ENCODE measurements at places on chromosomes 7 and 10. TPM values are rescaled to one million over a fixed set of nuclear protein-coding genes. Genes with fewer than 3 reads are reported as not detected.
A peak's percentile ranks its signal among the peaks of the same experiment; 100 is the strongest.

KNDC1 gene
- 0.28 TPM for total RNA-seq

EFCAB10 gene
- total RNA-seq: not detected

AGFG2 gene
- 35.5 TPM for total RNA-seq

CCM2 gene
- 109 TPM for total RNA-seq

GRCh38 chr10:72123616-72124015, 35.3 kb upstream of the SPOCK2 start:
- no peak overlapping the region for H3K27ac ChIP-seq
- no peaks in the 10 kb centered on the region for H3K27me3 ChIP-seq
- no peak overlapping the region for H3K4me3 ChIP-seq

DNA sequence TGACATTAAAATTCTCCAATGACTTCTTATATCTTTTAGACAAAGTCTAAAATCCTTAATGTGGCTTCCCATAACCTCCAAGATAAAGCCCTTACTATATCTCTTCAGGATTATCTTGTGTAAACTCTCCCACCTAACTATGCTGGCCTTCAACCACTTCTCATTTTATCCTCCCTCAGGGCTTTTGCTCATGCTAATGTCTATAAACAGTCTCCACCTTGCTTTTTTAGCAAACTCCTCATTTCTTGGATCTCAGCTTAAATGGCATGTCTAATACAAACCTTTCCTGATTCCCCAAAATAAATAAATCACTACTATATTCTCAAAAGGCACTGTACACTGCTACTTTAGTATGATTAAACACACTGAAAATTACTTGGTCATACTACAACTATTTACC, 181.2 kb downstream of the LRRN3 start:
- no peak for DNase-seq
- no peaks in the 10 kb centered on the region for H3K27me3 ChIP-seq
- peaks cover 8% of the 10 kb centered on the region for H3K36me3 ChIP-seq
- no peaks in the 10 kb centered on the region for H3K4me1 ChIP-seq
- H3K4me3 ChIP-seq: no peak overlapping the region
- no peak overlapping the region for H3K27ac ChIP-seq

DNA sequence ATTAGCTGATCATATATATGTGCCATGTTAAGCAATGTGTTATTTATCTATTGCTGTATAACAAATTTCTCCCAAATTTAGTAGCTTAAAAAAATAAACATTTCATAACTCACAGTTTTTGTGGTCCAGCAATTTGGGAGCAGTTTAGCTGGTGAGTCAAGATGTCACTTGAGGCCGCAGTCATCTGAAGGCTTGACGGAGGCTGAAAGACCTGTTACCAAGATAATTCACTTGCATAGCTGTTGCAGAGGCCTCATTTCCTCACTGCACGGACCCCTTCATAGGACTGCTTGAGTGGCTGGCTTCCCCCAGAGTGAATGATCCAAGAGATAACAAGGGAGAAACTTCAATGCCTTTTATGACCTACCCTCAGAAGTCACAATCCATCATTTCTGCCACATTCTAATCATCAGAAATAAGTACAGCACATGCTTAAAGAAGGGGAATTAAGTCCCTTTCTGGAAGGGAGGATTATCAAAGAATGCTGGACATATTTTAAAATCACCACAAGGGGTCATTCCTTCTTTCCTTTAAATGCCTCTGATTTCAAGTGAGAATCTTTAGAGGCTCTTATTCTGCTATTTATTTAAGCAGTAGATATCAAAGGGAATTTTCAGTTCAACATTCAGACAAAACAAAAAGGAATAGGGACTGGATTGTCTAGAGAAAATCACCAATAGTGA, 10.5 kb upstream of the SRPK2 start:
- peaks cover 7% of the 10 kb centered on the region for H3K4me1 ChIP-seq
- no peak overlapping the region for H3K4me3 ChIP-seq
- no peak for DNase-seq
- no peak overlapping the region for H3K27ac ChIP-seq
- H3K36me3 ChIP-seq: no peaks in the 10 kb centered on the region

DNA sequence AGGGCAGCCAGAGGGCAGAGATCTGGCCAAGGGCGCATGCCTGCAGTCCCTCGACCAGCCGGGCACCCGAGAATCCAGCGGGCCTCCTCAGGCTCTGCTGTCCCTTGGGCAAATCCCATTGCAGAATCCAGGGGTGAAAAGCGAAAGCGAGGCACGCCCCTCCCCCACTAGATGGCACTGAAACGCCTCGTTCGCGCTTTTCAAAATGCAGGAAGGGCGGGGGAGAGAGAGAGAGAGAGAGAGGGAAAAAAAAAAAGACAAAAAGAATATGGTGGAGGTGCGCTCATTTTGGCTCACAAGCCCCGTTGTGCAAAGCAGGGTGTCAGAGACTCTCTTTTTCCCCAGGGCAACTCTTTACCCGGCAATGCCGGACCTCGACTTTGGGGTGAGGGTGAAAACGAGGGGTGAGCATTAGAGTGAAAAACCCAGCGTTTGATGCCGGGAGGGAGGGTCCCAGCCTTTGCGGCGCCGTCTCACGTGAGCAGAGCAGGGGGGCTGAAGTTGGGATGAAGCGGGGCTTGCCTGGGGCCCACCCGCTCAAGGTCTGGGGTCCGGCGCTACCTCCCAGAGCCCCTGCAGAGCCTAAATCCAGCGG, 2.5 kb upstream of the TMEM178B start:
- peak overlapping the region; percentile 92 for H3K4me3 ChIP-seq
- H3K4me1 ChIP-seq: peaks cover 15% of the 10 kb centered on the region
- peak; percentile 72 for DNase-seq
- no peak overlapping the region for H3K27ac ChIP-seq

- H3K27me3 ChIP-seq: peaks cover 3% of the 10 kb centered on the region
- H3K27ac ChIP-seq: no peak overlapping the region
- no peaks in the 10 kb centered on the region for H3K4me1 ChIP-seq
- no peak overlapping the region for H3K4me3 ChIP-seq
These were observed 134.1 kb downstream of the ADCY1 start for GRCh38 chr7:45708046-45708950.

DNA sequence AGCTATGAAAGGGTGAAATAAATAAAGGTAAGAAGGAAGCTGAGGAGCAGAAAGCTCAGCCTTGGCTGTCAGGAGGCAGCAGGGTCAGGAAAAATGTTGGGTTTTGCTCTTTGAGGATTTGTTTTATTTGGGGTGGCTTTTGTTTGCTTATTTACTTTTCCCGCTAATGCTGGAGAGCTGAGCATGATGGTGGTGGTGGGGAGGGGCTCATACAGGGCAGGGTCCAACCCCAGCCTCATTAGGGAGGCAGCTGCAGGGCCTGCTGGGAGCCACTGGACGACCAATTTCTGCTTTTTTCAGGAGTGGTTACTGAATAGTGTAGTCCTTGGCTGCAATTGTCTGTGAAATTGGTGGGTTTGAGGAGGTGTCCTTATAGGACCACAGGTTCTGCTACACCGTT, 36.3 kb downstream of the CCM2 start:
- peaks cover 18% of the 10 kb centered on the region for H3K36me3 ChIP-seq
- H3K27ac ChIP-seq: peak overlapping the region; percentile 89
- peaks cover 81% of the 10 kb centered on the region for H3K4me1 ChIP-seq

DNA sequence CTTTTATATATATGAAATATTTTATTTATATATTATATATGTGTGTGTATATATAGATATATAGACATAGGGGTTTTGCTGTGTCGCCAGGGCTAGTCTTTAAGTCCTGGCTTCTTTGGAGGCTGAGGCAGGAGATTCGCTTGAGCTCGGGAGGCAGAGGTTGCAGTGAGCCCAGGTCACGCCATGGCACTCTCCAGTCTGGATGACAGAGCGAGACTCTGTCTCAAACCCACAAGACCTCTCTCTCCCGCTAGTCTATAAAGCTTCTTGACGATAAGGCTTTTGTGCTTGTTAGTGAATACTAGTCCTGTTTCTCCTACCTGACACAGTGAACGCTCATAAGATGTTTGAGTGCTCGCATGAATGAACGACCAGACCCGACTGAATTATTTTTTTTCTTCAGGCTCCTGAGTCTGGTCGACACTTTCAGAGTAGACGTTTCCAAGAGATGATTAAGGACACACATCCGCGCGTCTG, 577 bp upstream of the DDX21 start:
- no peaks in the 10 kb centered on the region for H3K27me3 ChIP-seq
- DNase-seq: peak; percentile 46
- H3K4me1 ChIP-seq: peaks cover 40% of the 10 kb centered on the region

Measured in activated T-cell treated with anti-CD3 and anti-CD28 coated beads, Interleukin-2, amount 50 U/mL, for 72 hours (primary cell).